NCI-H1694 (cell line): ENCODE measurements at places on chromosomes 7 and 10.

DNA sequence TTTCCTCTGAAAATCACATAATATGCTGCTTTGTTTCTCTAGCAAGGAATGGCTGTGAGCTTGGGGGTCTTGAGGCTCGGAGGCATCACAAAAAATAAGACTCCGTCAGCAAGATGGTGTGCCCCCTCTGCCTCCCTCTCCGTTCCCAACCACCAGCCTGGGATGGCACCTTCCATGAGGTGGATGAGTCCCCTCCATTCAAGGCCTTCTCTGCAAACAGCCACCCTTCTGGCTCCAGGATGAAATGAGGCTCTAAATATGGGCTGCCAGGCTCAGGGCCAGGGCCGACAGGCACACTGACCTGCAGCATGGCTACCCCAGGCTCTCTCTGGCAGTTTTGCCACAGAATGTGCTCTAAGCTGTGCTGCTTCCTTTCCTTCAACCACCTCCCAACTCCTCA lies 521.5 kb downstream of the PTPRN2 start:
- no peak for DNase-seq

DNA sequence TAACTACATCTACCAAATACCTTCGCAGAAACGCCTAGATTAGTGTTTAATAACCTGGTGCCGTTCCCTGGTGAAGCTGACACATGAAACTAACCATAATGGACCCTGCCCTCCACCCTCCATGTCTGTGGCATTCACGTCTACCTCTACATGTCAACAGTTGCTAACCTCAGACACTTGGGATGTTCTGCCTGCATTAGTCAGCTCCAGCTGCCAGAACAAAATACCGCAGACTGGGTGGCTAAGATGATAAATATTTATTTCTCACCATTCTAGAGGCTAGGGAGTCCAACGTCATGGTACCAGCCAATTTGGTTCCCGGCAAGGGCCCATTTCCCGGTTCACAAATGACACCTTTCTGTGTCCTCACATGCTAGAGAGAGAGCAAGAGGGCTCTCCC lies 118.5 kb upstream of the CHST15 start:
- no peak for DNase-seq

GRCh38 chr7:40646717-40647116 lies 511.9 kb downstream of the SUGCT start:
- no peak for DNase-seq

DNA sequence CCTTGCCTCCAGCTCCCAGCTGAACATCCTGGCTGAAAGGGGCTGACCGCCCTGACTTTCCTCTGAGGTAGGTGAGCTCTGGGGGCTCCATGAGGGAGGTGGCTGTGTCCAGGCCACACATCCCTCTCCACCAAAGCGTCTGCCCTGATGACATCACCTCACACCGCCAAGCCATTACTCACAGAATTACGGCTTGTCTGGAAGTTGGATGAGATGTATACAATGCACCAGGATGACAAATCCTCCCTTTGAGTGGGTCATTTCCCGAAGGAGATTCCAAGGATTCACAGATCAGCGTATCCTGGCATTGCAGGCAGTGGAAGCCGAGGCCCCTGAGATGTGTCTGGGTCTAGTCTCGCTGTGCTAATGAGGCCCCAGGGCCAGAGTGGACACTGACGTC lies 15.1 kb upstream of the RET start:
- no peak for DNase-seq
